ENCODE measurements at places on chromosomes 13 and 19.

DNA sequence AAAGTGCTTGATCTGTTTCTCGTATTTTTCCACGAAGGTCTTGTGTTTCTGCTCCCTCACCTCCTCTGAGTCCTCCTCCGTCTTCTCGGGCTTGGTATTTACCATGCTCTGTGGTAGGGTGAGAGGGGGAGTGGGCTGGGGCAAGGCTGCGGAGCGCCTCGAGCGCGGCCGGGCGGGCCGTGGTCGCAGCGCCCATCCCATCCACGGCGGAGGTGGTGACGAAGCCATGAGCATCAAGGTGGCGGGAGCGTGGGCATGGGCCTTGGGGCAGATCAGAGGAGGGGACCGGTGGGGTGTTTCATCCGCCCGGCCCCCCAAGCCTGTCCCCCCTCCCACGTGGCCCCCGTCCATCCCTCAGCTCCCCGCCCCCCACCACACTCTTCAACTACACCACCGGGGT lies 7.9 kb downstream of the CDC37 start:
- DNase-seq = no peak

DNA sequence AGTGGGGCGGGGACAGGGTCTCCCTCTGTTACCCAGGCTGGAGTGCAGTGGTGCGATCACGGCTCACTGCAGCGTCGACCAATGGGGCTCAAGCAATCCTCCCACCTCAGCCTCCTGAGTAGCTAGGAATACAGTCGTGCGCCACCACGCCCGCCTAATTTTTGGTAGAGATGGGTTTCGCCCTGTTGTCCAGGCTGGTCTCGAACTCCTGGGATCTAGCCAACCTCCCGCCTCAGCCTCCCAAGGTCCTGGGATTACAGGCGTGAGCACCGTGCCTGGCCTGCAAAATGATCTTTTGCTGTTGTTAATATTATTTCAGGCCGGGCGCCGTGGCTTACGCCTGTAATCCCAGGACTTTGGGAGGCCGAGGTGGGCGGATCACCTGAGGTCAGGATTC lies 621 bp upstream of the TGDS start:
- DNase-seq = no peak

DNA sequence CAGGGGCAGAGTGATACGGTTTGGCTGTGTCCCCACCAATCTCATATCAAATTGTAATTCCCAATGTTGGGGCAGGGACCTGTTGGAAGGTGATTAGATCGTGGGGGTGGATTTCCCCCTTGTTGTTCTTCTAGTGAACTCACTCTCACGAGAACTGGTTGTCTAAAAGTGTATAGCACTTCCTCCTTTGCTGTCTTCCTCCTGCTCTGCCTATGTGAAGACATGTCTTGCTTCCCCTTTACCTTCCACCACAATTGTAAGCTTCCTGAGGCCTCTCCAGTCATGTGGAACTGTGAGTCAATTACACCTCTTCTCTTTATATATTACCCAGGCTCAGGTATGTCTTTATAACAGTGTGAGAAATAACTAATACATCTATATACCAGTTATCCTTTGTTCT lies 706.4 kb upstream of the KLHL1 start:
- no peak for DNase-seq

DNA sequence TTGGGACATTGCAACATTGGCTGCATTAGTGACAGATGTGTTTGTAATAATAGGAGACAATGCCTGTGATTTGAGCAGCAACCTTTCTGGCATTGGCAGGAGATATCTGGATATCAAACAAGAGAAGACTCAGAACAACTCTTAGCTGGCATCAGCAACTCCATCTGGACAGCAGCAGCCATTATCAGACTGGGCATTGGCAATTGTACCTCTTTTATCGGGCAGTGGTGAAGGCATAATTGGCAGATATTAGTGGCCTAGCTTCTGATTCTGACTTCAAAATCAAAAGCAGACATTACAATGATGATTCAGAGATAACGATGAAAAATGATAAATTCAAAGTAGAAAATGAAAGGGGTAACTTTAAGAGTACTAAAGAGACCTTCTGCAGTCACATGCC lies 1193.7 kb downstream of the EFNB2 start:
- DNase-seq = no peak

- no peak for DNase-seq
Observed at GRCh38 chr13:101967216-101967615, 434.6 kb downstream of the FGF14 start.

GRCh38 chr13:33259296-33259695 lies 26.3 kb downstream of the STARD13 start:
- DNase-seq = no peak

DNA sequence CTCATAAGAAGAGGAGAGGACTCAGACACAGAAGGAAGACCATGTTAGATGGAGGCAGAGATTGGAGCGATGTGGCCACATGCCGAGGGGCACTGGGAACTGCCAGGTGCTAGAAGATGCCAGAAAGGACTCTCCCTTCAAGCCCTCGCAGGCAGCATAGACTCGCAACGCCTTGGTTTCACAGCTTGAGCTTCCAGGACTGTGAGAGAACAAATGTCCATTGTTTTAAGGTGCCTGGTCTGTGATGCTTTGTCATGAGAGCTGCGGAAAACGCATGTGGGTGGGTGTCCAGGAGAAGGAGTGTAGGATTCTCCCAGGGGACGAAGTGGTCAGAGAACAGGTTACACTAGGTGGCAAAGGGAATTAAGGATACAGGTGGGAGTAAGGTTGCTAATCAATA lies 125.9 kb upstream of the USP29 start:
- DNase-seq = no peak

DNA sequence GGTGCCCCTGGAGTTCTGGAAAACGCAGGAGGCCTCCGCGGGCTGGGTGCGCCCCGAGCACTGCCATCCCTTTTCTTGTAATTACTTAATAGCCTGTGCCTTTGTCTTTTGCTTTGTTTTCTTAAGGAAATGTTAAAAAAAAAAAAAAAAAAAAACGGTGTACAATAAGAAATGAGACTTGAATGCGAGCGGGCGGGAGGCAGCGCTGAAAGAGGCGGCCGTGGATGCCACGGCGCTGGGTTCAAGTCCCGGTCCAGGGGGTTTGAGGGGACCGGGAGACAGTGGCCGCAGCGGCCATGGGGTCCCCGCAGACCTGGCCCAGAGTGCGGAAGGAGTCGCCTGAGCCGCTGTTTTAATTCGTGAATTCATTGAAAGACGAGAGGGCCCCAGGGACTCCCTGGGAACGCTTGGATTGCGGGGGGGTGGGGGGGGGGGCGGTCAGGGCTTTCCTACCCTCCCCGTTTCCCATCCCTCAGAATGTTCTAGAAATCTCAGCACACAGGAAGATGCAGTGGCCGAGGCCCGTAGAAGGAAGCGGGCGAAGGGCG lies 349.2 kb upstream of the ARGLU1 start:
- DNase-seq = no peak
